ENCODE measurements at places on chromosomes 2 and 18. TPM values are rescaled to one million over a fixed set of nuclear protein-coding genes. Genes with fewer than 3 reads are reported as not detected.

DNA sequence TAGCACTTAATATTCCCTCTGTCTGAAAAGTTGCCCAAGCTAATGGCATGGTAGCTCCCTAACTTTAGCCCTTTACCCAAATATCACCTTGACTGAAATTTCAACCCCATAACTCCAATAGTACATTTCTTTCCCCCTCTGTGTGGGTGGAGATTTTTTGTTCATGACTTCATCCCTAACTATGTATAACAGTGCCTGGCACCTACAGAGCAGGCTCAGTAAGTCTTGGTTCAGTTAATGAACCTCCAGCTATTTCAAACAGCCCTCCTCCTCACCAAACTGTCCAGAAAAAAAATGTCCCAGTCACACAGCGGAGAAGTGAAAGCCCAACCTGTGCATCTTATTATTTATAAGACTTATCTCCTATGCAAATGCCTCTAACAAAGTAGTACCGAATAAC lies 18.6 kb downstream of the BUB1 start:
- no peak for DNase-seq

IL36RN gene
- total RNA-seq = not detected

DNA sequence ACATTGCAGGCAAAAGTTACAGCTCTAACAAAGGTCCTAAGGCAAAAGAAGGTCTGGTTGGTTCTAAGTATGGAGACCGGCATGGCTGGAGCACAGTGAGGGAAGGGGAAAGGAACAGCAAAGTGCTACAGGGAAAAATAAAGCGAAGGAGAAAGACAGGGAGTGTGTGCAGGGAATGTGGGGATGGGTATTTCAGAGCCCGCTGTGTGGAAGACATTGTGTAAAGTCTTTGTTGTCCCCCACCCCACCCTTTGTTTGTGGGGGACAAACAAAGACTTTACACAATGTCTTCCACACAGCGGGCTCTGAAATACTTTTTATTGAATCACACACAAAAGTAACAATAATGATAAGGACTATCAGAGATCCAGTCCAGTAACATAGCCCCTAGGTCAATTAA lies 28.9 kb upstream of the C2orf15 start:
- no peak for DNase-seq

ZSWIM2 gene
- not detected for total RNA-seq

DNA sequence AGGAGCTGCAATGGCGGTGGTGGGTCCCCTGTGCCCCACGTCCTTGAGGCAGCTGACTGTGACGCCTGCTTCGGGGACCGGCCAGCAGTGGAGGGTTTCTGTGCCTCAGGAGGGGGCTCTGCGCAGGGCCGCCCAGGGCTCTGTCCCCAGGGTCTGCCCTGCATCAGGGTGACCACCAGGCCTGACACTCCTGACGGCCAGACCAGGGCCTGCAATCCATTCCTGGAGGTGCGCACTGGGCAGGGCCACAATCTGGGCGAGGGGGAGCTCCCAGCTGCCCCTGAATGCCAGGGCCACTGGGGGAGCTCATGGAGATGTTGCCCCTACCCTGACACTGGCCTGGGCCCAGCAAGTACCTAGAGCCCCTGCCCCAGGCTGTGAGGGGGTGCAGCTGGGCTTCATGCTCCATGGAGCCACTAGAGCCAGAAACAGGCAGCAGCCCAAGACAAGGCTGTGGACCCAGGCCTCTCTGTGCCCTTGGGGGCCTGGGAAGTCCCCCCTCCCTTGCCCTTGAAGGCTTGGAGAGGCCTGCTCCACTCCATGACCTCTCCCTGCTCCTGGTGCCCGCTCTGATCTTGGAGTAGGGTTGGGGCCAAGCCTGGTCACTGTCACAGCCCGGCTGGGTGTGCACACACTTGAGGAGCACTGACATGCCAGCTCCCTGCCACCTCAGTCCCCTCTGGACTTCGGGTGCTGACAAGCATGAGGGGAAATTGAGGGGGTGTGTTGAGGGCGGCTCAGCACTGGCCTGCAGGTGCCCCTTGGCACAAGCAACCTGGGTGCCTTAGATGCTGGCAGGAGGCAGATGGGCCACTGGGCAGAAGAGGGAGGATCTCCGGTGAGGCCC lies 55.9 kb downstream of the LDAH start:
- no peak for DNase-seq

All from GM23338 (cell line).